Stimulated activated CD4-positive, alpha-beta T cell treated with anti-CD3 and anti-CD28 coated beads, Interleukin-1b, Interleukin-23, amount 100 ng/mL, for 1 hour (primary cell): ENCODE measurements at places on chromosomes 11 and 22.

DNA sequence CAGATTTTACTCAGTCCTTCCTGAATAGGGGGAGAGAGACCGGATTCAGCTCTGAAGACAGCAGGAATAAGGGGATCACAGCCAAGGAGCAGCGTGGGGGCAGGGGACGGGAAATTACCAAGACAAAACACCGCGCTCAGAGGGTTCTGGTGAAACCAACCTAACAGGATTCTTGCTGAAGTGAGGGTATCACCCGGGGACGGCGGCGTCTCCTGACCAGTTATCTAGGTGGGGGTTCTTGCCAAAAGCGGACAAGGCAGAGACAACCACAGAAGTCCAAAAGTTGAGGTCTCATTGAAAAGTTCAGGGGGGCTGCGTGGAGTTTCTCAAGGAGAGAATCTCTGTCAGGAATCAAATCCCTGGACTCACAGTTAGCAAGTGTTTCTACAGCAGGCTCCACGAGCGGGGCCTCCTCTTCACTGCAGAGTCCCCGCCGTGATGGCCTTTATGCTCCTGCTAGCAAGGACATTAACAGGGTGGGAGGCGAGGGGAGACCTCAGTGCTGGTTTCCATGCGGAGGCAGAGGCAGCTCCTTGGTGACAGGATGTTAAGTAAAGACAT lies 291.0 kb downstream of the BRD1 start:
- no peak for DNase-seq

- no peak for DNase-seq
Observed at GRCh38 chr22:35792506-35792905, 74.8 kb downstream of the APOL5 start.

DNA sequence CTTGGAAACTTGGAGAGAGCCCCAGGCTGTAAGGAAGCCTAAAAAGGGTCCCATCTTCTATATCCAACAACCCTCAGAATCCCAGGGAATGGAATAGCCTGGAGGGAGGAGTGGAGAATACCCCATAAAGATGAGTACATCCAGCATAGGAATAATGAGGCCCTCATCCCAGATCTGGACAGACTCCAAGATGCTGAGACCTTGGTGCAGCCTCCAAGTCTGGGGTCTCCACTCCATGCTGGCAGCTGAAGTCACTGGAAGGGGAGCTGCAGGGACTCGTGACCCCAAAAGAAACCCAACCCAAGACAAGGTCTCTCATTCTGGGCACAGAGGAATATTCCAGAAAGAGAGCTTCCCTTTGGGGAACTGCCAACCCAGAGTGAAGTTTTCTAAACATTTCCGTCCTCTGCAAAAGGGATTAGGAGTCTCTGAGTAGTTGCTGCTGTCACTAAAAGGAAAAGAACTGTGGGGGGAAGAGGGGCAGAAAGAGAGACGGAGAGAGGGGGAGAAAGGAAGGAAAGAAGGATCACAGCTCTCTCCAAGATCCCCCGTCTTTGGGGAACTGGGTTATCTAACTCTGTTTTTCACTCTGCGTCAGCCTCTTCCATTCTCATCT lies 589 bp downstream of the SCGB1A1 start:
- DNase-seq, result no peak

- no peak for DNase-seq
Observed at GRCh38 chr11:2804701-2805387, 80.7 kb downstream of the CDKN1C start.

GRCh38 chr11:12832480-12833224 lies 158.4 kb downstream of the TEAD1 start:
- DNase-seq, result no peak
